ENCODE measurements at places on chromosomes 16 and 17.

- no peak for DNase-seq
Measured at GRCh38 chr17:61401389-61402072, 1.9 kb downstream of the TBX2 start.

- DNase-seq, result no peak
Measured at GRCh38 chr17:56098746-56099145, 54.5 kb upstream of the ANKFN1 start.

DNA sequence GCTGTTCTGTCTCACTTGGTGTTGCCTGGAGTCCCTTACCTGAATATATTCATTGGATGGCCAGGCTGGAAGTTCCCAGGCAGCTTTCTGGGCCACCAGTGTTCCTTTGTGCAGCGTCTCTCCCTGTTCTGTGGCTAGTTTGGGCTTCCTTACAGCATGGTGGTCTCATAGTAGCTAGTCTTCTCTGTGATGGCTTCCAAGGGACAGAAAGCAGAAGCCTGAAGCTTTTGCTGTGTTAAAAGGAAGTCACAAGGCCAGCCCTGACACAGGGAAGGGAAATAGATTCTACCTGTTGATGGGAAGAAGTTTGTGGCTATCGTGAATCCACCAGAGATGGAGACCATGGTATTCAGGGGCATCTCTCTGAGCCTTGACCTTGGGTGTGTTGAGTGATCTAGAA is 34.6 kb downstream of the PLCG2 start:
- no peak for DNase-seq

DNA sequence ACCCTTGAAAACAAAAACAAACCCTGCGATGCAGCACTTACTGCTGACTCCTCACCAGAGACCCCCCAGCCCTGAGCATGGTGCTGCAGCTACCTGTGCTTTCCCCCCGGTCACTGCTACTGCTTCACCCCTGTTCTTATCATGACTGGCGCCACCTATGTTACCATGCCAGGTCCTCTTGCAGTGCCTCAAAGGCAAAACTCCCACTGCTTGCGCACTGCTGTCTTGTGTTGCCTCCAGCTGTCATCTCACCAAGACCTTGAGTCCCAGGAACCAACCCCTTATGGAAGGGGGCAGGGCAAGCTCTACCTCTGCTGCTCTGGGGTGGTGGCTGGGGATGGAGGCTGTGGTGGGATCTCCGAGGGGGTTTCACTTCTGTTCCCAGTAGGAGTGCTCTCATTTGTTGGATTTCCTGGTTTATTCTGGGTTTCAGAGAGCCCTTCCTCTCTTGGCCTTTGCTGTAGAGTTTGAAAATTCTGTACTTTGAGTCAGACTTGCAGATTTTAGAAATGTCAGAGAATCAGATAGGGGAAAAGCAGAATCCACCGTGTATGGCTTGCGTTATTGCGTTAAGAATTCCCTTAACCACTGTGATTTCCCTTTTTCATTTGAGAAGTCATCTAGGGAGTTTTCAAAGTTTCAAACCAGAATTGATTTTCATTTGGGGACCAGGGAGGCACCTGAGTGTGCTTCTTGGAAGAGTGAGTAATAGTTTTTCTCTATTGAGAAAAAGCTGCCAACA is 96.6 kb downstream of the SPECC1 start:
- DNase-seq, result no peak

- no peak for DNase-seq
Measured at GRCh38 chr16:62137996-62138395, 101.8 kb upstream of the CDH8 start.

DNA sequence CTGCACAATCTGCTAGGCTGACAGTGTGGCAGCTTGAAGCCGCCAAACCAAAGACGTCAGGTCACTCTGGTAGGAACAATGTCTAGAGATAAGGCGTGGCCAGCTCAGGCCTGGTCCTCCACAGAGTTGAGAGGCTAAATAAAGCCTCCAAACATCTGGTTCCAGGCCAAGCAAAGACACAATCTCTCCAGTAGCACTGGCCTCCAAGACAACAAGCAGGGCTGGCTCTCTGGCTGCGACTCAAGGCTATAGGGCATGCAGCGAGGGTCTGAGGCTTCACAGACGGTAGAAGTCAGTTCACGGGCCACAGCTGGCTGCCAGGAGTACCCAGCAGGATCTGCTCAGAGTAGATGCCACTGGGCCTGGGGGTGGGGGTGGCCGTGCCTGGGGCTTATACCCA is 75.6 kb downstream of the ABR start:
- no peak for DNase-seq

All from stimulated activated naive CD4-positive, alpha-beta T cell (primary cell).